ENCODE measurements at places on chromosomes 16 and 17.

DNA sequence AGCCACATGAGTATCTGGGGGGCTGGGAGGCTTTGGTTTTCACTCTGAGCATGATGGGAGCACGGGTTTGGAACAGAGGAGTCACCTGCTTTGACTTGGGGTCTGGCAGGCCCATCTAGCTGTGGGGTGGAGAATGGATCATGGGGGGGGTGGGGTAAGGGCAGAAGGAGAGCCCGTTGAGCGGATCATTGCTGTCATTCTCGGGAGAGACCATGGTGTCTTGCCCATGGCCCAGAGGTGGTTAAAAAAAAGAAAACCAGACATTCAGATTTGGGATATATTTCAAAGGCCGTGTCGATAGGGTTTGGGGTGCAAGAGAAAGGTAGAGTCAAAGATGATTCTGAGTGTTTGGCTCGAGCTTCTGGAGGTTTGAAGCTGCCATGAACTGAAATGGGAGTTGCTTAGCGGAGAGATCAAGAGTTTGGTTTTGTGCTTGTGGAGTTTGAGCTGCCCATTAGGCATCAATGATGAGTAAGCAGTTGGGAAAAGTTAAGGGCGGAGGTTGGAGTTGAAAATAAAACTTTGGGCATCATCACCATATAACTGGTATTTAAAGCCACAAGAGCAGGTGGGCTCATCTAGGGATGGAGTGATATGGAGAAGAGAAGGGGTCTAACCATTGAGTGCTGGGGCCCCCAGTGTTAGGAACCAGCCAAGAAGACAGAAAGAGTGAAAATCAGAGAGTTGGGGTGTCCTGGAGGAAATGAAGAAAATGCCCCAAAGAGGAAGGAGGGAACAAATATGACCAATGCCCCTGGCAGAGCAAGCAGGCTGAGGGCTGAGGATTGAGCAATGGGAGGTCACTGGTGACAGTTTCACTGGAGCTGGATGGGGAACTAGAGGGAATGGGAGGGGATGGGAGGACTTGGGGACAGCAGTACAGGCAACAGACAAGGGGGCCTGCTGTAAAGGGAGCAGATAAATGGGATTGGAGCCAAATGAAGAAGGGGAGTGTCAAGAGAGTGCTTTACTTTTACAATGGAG lies 1.9 kb downstream of the NOD2 start:
- no peak for DNase-seq

- DNase-seq: no peak
Observed at GRCh38 chr17:28577466-28577824, 750 bp upstream of the ALDOC start.

GRCh38 chr16:73418051-73418450 lies 370.1 kb upstream of the ZFHX3 start:
- DNase-seq: no peak

DNA sequence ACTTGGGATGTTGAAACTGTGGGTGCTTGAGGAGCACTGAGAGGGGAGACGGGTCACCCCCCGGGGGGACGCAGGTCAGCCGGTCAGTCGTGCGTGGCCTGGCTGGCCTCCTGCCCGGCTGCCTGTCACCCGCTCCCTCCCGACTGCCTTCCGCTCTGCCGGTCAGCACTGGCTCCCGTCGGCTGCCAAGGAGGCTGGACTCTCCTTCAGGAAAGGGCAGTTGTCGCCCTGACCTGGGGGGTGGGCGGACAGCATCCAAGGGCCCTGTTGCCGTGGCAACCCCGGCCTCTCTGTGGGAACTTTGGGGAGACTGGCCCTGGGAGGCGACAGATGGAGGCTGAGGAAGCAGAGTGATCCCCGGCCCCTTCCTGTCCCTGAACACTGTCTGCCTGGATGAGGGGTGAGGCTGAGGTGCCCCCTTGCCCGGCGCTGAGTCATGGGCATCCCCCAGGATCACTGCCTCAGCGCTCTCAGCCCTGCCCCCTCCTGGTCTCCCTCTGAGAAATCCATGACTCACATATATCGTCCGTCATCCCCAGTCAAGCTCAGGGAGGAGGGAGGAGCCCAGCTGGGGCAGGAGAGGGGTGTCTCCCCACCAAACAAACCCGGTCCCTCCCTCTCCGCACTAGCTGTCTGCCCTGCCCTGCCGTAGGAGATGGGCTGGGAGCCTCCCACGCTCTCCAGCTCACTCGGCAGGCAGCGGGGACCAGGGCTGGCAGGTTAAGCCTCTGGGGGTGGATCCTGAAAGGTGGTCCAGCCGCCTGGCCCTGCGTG lies at the start of gene ADGRG1:
Gene ADGRG1 (plus strand): TSS at position 623 of the 774 bp plus-strand sequence. CDS start 21,658 bp downstream, outside the sequence.
- DNase-seq: peak; percentile 99

DNA sequence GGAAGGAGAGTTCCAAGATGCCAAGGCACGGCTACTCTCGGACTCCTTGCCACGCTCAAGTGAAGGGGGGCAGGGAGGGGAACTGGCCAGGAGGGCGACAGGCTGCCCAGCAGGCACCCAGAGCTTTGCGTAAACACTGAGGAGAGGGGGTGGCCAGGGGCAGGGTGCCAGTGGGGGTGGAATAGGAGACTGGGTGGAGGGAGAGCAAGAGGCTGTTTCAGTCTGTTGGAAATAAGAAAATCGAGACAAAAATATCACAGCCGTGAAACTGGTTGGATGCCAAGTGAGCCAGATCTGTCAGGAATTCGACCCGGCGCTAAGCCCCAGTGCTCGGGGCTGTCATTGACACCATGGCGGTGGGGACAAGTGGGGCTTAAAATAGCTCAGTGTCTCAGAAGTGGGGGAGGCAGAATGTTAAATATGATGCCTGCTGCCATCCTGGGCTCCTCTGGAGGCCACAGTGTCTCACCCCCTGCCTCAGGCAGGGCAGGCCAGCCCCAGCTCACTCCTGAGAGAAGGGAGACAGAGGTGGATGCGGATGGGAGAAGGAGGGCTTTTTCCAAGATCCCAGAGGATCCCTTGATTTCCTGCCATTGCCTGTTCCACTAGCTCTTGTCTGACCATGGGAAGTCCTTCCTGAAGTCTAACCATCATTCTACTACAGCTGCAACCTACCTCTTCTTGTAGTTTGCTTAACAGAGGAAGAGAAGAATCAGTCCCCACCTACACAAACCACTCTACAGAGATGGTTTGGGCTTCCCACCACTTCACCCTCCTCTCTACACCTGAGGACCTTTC lies 9.5 kb downstream of the PNMT start:
- no peak for DNase-seq

GRCh38 chr16:49414671-49415070 lies 41.1 kb downstream of the C16orf78 start:
- no peak for DNase-seq

- no peak for DNase-seq
Observed at GRCh38 chr16:60905811-60906210, 1130.4 kb downstream of the CDH8 start.

GRCh38 chr17:77111934-77112296 lies 28.9 kb upstream of the SEC14L1 start:
- no peak for DNase-seq

DNA sequence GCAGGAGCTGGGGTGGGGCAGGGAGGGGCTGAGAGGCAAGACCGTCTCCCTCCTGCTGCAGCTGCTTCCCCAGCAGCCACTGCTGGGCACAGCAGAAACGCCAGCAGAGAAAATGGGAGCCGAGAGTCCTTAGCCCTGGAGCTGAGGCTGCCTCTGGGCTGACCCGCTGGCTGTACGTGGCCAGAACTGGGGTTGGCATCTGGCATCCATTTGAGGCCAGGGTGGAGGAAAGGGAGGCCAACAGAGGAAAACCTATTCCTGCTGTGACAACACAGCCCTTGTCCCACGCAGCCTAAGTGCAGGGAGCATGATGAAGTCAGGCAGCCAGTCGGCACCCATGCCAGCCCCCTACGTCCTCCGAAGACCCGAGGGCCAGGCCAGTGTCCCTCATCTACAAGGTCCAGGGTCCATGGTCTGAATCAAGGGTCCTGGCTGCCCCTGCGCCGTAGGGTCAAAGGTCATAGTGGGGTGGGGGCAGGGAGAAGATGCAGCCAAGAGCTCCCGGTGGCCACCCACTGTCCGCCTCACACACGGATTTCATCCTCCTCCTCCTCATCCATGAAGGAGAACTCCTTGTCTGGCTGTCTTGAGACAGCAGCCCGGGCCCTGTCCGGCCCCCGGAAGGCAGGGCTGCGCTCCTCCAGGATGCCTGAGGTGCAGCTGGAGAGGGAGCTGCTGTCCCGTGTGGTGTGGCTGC lies 23.4 kb upstream of the CPSF4L start:
- DNase-seq: no peak

DNA sequence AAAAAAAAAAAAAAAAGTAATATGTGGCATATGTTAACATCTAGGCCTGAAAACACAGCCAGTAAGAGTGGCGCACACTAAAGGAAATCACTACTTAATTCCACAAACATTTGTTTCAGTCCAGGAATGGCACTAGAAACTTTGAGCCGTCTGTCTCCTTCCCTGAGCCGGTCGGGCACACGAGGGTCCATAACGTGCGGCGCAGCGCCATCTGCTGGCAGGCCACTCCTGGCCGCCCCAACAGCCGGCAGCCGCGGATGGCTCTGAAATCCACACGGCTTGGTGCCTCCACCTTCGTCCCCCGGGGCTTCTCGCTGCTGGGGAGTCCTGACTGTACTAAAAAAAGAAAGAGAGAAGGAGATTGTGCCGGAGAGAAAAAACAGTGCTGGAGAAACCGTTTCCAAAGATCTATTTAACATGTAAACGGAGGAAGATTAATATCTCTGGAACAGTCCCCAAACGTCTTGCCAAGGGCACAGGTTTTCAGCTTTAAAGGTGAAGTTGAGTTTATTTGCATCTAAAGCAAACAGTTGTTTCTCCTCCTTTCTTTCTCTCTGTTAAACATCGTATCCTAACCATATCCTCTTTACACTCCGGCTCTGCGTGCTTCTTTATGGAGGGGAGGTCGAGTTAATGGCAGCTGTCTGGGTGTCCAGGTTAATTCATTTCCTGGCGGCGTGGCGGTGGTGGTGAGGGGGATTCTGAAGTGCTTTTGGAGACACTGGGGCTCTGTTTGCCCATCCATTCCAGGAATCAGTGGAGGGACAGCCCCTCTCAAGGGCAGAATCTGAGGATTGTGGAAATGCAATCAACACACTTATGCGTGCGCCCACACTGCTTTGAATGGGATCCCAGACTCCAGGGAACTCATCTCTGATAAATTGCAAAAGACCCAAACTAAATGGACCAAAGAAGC lies 611.3 kb upstream of the SALL1 start:
- peak; percentile 43 for DNase-seq

DNA sequence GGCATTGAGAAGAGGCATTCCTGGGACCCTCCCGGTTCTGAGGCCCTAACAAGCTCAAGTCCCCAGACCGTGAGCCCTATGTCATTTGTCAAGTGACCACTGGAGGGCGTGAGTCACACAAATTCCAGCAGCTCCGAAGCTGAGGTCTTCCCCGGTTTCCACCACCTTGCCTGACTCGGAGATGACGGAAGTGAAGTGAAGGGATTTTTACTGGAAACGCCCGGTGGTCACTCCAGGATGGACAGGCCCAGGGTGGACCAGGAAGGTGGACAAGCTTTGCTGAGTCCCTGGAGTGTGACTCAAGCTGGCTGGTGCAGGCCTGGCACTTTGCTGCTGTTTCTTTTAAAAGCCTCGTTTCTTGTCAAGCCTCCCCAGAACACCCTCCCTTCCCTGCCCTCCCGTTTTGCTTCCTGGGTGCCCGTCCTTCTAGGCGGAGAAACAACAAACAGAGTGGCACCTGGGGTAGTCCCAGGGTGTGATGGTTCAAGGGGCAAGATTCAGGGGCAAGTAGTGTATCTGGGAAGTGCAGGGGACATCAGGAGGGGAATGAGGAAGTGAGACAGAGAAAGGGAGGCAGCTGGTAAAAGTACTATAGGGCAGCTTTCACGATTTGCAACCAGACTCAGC lies 5.3 kb upstream of the NOS2 start:
- peak; percentile 64 for DNase-seq

DNA sequence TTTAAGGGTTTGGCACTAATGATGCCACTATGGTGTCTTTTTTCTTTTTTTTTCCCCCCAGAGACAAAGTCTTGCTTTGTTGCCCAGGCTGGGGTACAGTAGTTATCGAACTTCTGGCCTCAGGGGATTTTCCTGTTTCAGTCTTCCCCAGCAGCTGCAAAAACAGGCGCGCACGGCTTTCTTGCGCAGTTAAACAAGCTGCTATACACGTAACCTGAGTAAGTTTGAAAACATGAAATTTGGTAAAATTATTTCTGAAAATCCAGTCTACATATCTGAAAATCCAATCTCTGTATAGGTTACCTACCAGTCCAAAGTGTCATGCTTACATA lies 11.8 kb downstream of the TEX14 start:
- no peak for DNase-seq

- peak; percentile 19 for DNase-seq
Observed at GRCh38 chr17:39014044-39014794, 47.0 kb upstream of the FBXO47 start.

DNA sequence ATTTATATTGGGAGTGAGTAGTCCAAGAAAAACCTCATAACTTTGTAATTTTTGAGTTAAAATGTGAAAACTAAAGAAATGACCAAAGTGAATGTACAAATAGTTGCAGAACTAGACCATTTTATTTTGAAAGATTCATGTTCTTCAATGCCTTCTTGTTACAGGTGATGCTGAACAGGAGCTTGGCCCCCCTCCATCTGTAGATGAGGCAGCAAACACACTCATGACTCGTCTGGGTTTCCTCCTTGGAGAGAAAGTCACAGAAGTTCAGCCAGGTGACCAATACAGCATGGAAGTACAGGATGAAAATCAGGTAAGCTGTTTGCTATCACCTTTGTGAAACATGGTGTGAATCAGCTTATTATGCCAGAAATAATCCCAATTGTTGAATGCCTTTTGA lies 227.8 kb downstream of the TANC2 start:
- DNase-seq: no peak

- no peak for DNase-seq
Observed at GRCh38 chr17:73043686-73044581, 48.6 kb downstream of the SLC39A11 start.

DNA sequence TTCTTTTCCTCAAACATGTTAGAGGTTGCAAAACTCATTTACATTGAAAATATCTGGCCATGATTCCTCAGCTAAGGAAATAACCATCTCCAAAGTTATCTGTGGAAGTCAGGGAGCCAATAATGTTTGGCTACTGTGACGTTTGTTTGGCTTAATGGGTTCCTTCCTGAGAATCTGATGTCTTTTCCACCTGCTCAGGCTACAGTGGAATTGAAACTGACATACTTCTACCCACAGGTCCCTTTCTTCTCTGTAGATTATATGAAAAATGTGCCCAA lies 221.1 kb upstream of the XYLT1 start:
- DNase-seq: no peak

GRCh38 chr17:44610331-44610730 lies 45.9 kb upstream of the MEIOC start:
- no peak for DNase-seq

DNA sequence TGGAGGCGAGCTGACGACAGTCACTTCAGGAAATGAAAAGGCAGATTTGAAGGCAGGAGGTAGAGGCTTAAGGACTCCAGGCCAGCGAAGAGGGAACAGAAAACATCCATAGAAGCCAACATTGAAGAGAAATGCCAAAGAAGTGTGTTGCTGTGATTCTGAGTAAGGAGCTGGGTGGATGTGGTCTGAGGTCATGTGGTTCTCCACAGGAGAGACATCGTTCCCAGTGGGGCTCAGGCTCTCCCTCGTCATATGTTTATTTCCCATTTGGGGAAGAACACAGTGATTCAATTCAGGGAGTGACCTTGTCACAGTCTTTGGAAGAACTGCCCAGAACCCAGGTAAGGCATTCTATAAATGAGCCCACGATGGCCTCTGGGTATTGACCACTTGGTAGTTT lies 6.6 kb upstream of the PMP22 start:
- no peak for DNase-seq

GRCh38 chr17:73971127-73971526 lies 232.4 kb upstream of the RPL38 start:
- no peak for DNase-seq

- DNase-seq: no peak
Observed at GRCh38 chr17:44212507-44213402, 6.7 kb downstream of the UBTF start.

All from RCC 7860 (cell line).